H1 (cell line): ENCODE measurements at places on chromosomes 6 and 20. TPM values are rescaled to one million over a fixed set of nuclear protein-coding genes. Genes with fewer than 3 reads are reported as not detected.

Gene CCN5
- not detected in 2 replicates for polyA plus RNA-seq

Gene HCRTR2
- polyA plus RNA-seq = 0.08 and 0.23 TPM in 2 replicates

Gene ZSCAN31
- 1.2 and 1.9 TPM in 2 replicates for polyA plus RNA-seq

Gene FOXC1
- 0.05 TPM in 1 of 2 replicates, not detected in the other for polyA plus RNA-seq

GRCh38 chr6:151665329-151665728 is 142.2 kb upstream of the ESR1 start:
- DNase-seq = no peak

DNA sequence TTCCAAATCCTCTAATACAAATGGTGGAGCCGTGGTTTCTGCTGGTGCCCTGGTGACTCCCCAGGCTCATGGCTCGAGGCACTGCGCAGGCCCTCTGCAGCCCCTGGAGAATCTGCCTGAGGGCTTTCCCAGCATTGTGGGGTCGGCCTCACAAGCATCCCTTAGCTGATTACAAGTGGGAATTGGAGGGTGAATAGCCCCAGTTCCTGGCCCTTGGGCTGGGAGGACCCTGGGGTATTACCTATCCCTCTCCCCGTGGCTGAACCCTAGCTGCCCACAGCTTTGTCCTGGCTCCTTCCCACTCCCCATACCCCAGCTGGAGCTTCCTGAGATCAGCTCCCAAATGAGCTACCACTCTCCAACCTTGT is 212.2 kb upstream of the CST7 start:
- peak; percentile 32 for DNase-seq

DNA sequence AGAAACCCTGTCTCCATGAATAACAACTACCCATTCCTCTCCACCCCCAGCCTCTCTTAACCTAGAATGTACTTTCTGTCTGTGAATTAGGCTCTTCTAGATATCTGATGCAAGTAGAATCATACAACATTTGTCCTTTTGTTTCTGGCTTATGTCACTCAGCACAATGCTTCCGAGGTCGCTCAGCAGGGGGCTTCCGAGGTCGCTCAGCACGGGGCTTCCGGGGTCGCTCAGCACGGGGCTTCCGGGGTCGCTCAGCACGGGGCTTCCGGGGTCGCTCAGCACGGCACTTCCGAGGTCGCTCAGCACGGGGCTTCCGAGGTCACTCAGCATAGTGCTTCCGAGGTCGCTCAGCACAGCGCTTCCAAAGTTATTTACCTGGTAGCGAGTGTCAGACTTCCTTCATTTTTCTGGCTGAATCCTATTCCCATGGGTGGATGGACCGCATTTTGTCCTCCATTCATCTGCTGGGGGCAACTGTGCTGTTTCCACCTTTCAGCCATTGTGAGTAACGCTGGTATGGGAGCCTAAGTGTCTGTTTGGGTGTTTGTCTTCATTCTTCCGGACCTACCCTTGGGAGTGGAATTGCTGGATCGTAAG is 31.0 kb upstream of the BHLHE23 start:
- no peak for DNase-seq

DNA sequence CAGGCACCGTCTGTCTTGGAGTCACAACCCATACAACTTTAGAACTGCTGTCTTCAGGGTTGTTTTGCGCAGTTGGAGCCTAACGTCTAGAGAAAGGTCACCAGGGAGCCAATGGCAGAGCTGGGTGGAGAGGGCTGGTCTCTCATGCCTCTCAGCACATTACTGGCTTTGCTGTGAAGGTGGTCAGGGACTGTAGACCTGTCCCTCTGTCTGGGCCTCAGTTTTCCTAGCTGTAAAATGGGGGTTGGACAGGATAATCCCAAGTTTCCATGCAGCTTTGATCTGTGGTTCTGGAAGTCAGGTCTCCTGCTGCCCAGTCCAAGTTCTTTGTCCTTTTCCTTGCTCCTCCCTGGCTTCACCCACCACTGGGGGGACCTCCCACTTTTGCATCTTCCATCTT is 52.2 kb upstream of the EPB41L1 start:
- DNase-seq = no peak

GRCh38 chr6:100899202-100899601 is 18.1 kb upstream of the ASCC3 start:
- DNase-seq = no peak

DNA sequence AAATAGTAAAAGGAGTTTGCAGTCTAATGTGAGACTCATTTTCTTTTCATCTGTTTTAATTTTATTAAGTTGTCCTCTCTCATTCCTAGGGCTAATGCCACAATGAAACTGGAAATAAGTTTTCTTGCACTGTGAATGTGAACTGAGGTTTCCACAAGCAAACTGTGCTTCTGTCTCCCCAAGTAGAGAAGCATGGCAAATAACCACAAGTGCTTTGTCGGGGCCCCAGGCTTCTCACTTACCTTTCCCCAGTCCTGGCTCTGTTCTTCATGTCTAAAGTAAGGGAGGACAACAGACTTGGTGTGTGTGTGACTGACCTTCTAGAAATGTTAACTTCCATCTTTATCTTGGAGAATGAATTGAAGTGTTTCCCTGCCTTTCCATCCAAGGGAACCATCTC is 80.8 kb downstream of the CBFA2T2 start:
- no peak for DNase-seq
